ENCODE measurements at places on chromosomes 2 and 18.
A peak's percentile ranks its signal among the peaks of the same experiment; 100 is the strongest.

GRCh38 chr2:191197096-191197495, 46.3 kb upstream of the STAT4 start:
- no peak for DNase-seq

DNA sequence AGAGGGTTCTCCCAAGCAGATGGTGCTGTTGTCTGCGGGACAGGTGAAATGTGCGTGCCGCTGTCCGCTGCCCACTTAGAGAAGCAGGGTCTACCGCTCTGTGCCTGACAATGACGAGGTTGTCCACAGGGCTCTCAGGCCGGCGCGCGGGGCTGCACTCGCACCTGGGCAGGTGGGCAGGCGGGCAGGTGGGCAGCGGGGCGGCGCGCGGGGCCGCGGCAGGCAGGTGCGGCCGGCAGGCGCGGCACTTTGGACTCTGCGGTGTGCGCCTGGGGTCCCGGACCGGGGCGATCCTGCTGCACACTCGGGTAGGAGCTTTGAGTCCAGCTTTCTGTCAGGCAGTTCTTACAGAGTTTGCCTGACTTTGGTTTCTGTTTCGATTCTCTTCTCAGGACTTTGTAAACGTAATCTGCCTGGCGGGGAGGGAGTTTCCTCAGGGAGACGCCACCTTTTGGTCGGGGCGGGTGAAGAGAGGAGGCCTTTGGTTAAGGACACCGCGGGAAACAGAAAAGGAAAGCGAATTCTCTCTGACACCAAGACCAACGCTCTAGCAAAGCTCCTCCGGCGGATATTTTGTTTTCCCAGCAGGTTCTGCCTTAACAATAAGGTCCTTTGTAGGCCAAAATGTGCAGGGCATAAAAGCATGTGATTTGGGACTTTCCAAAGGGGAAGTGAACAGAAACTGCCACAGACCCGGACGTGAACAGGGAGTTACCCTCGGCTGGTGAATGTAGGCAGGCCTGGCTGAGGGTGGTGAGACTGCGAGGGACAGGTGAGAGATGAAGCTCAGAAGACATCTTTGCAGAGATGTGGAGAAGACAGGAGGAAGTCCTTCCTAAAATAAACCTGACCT, at the start of gene IFIH1:
Gene IFIH1, minus strand, starts transcription at position 357 of the 853 bp plus-strand sequence. CDS start 377 bp downstream, outside the sequence.
- DNase-seq = peak; percentile 76

DNA sequence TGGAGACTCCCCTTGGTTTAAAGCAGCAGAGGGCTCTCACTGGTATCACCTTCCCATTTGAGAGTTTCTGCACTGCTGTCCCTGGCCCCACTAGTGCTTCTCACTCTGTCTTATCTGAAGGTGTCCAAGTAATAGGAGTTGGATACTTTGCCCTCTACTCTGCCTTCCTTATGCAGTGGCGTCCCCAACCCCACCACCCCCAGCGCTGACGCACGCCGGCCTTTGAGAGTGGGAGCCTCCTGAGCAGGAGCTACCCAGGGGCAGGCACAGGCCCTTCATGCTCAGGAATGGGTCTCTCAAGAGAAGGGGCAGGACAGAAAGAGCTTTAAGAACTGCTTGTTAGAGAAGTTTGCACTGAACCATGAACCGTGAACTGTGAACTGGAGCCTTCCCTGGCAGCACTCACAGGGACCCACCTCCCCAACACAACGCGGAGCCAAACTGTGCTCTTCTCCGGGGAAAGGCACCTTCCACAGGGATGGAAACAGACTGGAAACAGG, 3.3 kb downstream of the CIB4 start:
- DNase-seq = no peak

DNA sequence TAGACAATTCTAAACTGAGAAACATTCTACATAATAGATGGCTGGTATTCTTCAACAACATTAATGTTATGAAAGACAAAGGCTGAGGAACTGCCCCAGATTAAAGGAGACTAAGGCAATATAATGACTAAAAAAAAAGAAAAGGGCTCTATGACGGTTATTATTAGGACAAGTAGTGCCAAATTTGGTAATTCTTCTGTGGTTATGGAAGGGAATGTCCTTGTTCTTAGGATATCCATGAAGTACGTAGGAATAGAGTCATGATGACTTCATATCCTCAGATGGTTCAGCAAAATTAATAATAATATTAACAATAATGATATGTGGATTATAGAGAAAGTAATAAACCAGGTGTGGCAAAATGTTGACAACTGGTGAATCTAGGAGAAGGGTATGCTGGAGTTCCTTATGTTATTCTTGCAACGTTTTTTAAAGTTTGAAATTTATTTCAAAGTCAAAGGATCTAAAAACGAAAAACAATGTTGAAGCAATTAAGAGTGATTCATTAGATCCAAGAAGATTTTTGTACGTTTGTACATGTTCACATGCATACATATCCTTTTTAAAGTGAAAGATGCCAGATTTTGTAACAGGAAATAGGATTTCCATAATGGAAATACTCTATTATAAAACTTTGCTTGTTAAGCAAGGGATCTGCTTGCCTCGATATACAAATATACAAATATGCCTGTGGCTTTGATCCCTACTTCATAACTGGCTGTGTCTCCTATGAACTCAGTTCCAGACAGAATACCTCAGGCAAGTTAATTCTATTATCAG, 27.7 kb upstream of the STRN start:
- no peak for DNase-seq

Data from CD4-positive, alpha-beta T cell treated with Interleukin-17A for 4 hours (primary cell).